ENCODE measurements at places on chromosomes 6 and 20.

DNA sequence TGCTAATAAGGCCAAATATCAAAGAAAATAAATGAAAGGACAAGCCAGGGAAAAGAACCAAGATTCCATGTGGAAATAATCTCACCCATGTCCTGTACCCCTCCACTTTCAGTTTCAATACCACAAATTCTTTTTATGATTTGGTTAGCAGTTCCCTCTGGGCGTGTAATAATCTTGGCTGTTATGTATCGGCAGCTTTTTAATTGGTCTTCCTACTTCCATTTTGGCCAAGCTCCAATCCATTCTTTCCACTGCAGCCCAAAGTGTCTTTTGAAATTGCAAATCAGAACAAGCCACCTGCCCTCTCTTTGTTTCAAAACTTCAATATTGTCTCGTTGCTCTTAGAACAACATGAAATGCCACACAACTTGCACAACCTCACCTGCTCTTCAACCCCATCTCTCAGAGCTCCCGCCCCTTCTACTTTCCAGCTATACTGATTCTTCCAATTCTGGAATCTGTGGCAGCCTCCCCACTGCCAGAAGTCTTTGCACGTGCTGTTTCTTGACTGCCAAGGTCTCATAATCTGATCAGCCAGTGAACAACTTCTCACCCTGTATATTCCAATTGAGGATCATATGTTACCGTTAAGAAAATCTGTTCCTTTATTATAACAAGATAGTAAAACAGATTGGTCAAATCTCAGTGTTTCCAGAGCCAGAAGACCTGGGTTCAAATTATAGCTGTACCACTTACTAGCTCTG, 354.5 kb downstream of the CBLN4 start:
- DNase-seq, result no peak

GRCh38 chr20:15638816-15639215, 934.4 kb downstream of the KIF16B start:
- DNase-seq, result no peak

- no peak for DNase-seq
Observed at GRCh38 chr20:19448632-19449031, 236.2 kb downstream of the SLC24A3 start.

DNA sequence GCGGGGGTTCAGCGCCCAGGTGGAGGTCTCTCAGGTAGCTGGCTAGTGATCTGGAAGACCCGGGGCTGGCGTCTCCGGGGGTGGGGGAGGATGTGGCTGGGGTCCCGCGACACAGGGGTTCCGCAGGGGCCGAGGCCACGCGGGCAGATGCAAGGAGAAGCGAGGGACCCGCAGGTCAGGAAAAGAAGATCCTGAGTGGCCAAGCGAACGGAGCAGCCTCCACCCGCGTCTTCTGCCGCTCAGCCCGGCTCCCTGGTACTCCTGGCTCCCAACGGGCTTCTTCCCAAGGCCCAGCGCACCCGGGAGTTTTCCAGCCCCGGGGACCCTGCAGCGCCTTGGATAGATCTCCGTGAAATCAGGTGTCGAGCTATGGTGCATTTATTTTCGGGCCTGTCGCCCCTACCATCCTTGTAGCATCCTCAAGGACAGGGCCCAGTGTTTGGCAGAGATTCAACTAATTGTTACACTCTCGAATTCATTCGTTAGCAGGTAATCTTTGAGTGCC, 682 bp upstream of the CHD6 start:
- no peak for DNase-seq

DNA sequence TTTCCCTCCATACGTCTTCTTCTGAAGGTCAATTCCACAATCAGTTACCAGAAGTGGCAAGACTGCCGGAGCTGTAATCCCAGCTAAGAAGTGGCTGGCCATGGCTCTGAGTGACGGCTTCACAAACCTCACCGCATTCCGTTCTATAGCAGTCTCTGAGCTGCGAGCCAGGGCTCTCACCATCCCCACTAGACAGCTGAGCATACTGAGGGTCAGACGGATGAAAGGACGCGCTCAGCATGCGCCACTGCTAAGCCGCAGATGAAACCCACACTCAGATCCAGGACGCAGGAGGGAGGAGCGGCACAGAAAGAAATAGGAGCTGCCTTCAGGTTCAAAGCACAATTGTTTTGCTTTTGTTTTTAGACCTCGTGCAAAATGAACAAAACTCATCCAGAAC, 97.9 kb downstream of the ANKRD60 start:
- no peak for DNase-seq

- DNase-seq, result no peak
Observed at GRCh38 chr20:24590178-24590982, 121.0 kb downstream of the SYNDIG1 start.

DNA sequence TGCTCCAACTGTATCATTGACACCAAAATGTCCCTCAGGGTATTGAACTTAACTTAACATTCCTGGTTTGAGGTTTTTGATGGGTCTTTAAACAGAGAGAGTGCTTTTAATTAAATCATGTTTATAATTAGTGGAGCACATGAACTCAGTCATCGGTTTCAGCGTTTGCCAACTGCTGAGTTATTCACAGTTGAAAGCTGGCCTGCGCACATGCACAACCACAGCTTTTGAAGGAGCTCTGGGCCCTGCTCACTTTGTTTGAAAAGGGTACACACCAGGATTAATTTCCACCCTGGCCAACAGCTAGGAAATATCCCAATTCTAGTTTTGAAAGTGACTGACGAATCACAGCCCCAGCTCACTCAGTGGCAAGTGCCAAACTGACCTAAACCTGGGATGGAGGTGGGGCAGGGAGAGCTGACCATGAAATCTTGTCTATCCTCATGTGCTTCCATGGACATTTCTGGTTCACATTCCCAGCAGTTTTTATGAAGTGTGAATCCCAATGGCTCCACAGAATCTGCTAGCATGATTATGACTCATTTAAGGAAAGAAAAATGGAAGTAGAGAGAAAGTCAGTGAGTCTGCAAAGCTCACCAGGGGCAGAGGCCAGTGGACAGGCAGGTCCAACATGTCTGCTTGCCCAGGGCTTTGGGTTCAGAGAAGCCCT, 247.8 kb downstream of the FNDC1 start:
- DNase-seq, result no peak

DNA sequence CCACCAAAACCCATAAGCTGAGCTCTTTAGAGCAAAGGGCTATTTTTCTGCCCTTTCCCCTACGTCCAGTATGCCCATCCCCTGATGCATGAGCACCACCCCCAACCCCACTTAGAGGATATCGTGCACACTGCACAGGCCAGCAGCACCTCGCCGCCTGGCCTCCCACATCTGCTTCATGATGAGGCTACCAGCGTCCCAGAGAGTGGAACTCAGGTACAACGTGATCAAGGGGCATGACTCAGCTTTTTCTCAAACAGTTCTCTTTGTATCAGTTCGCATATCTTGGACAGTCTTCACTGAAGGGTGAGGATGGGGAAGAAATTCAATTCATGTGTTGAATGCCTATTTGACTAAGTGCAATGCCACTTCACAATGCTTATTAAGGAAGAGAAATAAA, 81.9 kb upstream of the QKI start:
- no peak for DNase-seq

DNA sequence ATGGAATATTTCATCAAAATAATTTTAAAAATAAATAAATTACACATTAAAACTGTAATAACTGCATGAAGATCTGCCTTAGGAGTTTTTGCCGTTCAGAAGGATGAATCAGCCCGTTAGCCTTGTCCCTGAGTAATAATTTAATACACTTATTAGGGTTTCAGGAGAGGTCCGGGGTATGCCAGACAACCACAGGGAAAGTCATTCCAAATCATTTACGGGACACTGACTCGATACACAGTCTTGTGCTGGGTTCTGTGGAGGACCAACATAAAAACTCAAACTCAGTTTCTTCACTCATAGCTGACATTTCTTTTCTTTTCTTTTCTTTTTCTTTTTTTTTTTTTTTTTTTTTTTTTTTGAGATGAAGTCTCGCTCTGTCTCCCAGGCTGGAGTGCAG, 735 bp upstream of the LY6G6F start:
- DNase-seq, result no peak

DNA sequence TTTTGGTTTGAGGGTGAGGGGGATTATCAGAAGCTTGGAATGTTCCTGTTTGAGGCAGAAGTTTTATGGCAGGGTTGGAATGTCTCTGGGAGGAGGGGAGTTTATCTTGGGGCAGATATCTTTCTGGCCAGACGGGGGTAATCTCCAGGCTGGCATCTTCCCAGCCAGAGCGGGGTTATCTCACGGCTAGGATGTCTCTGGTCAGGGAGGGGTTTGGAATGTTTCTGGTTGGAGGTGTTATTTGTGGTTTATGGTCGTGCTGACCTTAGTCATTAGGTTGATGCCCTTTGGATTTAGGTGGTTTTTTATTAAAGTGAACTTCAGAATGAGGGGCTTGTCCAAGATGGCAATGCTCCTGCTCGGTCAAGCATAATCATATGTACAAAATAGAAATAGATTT, 14.8 kb downstream of the PGK2 start:
- DNase-seq, result no peak

DNA sequence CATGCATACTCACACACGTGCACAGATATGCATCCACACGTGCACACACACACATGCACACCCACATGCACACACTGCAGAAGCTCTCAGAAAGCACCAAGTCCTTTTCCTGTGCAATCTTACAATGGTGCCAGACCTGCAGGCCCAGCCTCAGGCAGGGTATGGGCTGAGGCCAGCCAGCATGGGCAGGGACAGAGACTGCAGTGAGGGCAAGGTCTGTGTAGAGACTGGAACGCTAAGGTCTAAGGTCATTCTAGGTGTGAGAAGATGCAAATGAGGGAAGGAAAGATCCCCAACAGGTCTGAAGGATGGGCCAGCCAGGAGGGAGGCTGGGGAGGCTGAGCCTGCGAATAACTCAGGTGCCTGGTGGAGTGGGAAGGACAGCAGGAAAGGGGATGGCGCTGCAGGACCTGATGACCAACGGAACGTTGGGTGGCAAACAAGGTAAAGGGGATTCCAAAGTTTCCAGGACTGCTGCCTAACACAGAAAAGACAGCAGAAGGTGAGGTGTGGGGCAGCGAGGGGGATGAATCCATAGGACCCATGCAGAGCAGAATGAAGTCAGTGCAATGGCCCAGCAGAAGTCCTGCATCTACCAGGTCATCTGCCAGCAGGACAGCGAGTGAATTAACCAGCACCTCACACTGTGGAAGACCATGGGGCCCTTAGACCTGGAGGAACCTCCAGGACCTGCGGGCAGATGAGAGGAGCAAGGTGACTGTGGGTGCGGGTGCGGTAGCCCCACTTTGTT, 67.0 kb downstream of the ABHD12 start:
- no peak for DNase-seq

DNA sequence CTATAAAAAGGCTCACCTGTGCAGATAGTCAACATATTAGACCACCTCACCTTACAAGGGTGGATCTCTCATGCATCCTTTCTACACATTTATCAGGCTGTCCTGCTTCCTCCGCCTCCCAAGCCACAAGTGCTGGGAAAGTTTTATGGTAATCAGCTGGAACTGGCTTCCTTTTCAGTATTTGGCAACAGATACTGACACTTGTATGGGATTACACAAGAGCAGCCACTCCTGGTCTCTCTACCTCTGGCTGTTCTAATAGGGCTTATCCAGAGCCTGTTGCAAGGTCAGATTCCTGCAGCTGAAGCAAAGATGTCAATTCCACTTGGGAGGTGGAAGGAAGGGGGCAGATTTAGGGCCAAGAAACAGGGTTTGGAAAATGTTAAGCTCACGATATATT, 503 bp upstream of the GPLD1 start:
- no peak for DNase-seq

DNA sequence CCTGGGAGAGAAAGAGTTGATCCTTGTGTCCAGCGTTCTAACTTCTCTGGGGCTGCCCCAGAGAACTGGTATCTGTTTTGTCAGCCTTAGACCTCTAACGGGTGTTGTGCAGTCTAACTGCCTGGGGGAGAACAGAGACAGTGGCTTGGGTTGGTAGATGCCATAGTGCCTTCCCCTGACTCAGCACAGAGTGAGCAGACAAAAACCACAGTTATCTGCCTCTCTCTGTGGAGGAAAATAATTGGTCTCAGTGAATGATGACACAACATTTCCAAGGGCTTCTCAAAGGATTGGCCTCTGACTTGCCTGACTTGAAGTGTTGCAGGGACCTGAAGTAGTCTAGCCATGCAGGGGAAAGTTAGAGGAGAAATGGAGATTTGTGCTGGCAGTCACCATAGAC, 226.2 kb upstream of the MAN1A1 start:
- DNase-seq, result no peak

DNA sequence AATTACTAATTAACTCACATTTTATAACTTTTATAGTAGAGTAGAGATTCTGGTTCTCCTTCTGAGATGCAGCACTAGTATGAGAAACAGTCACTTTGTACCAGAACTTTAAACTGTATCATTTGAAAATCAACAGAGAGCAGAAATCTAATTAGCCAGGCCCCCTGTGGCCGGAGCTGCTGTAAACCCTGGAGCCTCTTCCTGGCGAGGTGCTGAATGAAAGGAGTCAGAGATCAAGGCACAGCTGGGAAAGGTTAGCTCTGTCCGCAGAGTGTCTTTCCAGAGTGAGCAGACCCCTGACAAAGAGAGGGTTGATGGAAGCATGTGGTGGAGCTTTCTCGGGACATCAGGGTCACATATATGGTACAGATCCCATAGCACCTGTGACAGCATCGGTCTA, 703.8 kb downstream of the RFPL4B start:
- no peak for DNase-seq

All from NCI-H2171 treated with DMSO at 0.1 percent for 48 hours (cell line).